Caco-2 (cell line): ENCODE measurements at places on chromosomes 2 and 18.

DNA sequence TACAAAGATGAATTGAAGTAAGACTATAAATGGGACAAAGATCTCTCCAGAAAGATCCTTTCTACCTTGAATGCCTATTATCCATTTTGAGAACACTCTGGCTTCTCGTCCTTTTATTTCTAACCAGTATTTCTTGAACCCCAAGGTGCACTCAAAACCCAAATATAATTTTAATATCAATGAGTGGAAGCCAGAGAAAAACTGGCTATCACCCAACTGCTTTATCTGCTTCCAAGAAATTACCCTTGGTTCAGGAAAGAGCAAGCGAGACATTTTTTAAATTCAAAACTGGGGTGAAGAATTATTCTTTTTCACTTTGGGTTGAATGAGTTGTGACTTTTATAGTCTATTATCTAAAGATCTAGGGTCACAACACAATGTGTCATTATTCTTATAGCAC, 221.3 kb downstream of the PTH2R start:
- no peaks in the 10 kb centered on the region for H3K4me1 ChIP-seq
- no peak overlapping the region for H3K27ac ChIP-seq
- H3K27me3 ChIP-seq = no peaks in the 10 kb centered on the region
- no peaks in the 10 kb centered on the region for H3K36me3 ChIP-seq

GRCh38 chr2:82275599-82275998, 1971.0 kb upstream of the LRRTM1 start:
- no peak overlapping the region for H3K4me3 ChIP-seq
- DNase-seq = no peak
- no peaks in the 10 kb centered on the region for H3K4me1 ChIP-seq
- H3K27ac ChIP-seq = no peak overlapping the region
- H3K36me3 ChIP-seq = no peaks in the 10 kb centered on the region
- no peaks in the 10 kb centered on the region for H3K27me3 ChIP-seq

- peaks cover 40% of the 10 kb centered on the region for H3K4me1 ChIP-seq
- DNase-seq = peak; percentile 23
- no peaks in the 10 kb centered on the region for H3K27me3 ChIP-seq
- peak overlapping the region; percentile 88 for H3K4me3 ChIP-seq
These were observed 1.2 kb downstream of the MYL12A start for GRCh38 chr18:3248658-3249359.

GRCh38 chr2:48113767-48114166, 207.5 kb upstream of the FBXO11 start:
- H3K36me3 ChIP-seq = no peaks in the 10 kb centered on the region
- no peak for DNase-seq
- H3K4me1 ChIP-seq = peaks cover 53% of the 10 kb centered on the region
- H3K4me3 ChIP-seq = no peak overlapping the region
- H3K27me3 ChIP-seq = no peaks in the 10 kb centered on the region
- H3K27ac ChIP-seq = peak overlapping the region; percentile 72

GRCh38 chr2:214543386-214543955, 132.6 kb downstream of the VWC2L start:
- no peak for DNase-seq
- H3K4me3 ChIP-seq = no peak overlapping the region
- no peaks in the 10 kb centered on the region for H3K36me3 ChIP-seq
- no peaks in the 10 kb centered on the region for H3K4me1 ChIP-seq
- no peak overlapping the region for H3K27ac ChIP-seq

DNA sequence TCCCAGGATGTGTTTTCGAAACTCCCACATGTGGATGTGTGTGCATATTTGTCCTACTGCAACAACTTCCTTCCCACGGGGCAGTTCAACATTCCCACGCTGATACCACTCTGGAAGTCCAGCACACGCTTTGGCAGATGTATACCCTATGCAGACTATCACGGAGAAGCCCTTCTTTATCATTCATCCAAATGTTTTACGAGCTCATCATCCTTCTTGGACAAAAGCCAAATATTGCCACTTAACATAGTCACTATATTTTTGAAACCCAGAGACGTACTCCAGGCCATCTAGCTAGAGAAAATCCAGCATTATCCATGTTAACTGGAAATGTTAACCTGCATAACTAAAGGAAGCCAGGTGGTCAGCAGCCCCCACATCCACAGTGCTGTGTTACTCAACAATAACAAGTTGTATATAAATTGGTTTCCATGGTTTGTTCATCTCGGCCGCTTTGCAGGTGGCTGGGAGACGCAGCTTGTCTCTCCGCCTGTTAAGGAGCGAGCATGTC, 131.5 kb downstream of the ZNF532 start:
- no peak overlapping the region for H3K4me3 ChIP-seq
- no peak for DNase-seq
- no peak overlapping the region for H3K27ac ChIP-seq
- no peaks in the 10 kb centered on the region for H3K27me3 ChIP-seq

DNA sequence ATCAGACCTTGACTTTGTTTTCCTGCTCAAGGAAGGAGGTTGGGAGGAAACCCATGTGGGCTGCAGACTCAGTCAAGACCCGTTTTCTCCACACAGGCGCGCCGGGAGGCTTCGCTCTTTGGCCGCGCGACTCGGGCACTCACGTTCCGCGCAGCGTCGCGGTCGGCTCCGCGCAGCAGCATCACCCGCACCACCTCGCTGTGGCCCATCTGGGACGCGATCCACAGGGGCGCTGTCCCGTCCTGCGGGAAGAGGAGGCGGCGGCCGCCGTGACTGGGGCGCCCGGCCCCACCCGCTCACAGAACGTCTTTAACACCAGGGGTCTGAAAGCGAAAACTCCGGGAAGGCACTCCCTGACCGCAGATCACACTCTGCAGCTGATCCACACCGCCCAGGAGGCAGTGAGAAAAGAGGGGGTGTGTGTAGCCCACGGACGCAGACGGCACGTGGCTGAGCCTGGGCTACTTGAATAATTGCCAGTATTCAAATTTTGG, 33.1 kb upstream of the NPC1 start:
- H3K36me3 ChIP-seq = no peaks in the 10 kb centered on the region
- no peak overlapping the region for H3K27ac ChIP-seq
- no peak for DNase-seq
- H3K27me3 ChIP-seq = no peaks in the 10 kb centered on the region

- H3K4me3 ChIP-seq = no peak overlapping the region
- no peaks in the 10 kb centered on the region for H3K36me3 ChIP-seq
- no peak for DNase-seq
- no peak overlapping the region for H3K27ac ChIP-seq
- no peaks in the 10 kb centered on the region for H3K4me1 ChIP-seq
- H3K27me3 ChIP-seq = no peaks in the 10 kb centered on the region
These were observed 33.7 kb downstream of the SOX11 start for GRCh38 chr2:5725794-5726463.

GRCh38 chr2:58866040-58866439, 624.9 kb upstream of the FANCL start:
- no peaks in the 10 kb centered on the region for H3K27me3 ChIP-seq
- no peaks in the 10 kb centered on the region for H3K36me3 ChIP-seq
- no peaks in the 10 kb centered on the region; the same call in 1 of the 2 replicates for H3K4me1 ChIP-seq

DNA sequence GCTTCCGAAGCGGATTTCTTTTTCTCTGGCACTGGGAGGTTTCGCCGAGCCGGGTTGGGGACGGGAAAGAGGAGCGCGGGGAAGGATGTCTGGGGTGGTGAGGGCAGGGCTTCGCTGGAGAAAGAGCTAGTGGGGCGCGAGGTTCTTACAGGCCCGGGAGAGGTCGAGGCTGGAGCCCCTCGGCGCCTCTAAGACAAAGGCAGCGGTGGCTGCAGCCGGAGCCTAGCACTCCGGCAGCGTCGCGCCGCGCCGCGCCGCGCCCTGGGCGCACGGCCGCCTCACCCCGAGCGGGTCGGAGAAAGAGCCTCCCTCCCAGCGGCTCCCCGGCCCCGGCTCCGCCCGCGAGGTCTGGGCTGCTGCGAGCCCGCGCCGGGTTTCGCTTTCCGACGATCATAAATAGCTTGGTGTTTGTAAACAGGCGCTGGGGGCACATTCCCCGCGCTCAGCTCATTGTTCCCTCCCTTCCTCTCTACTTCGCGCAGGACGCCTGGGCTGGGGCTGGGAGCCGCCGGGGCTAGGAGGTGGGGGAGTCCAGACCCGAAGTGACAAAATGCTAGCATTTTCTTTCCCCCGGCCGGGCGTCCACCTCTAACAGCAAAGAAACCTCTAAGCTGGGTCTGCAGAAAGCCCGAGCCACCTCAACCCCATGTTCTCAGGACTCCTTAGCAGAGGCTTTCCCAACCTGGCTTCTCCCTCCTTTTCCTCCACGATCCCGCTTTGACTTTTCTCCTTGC, 813 bp upstream of the MEIS1 start:
- H3K4me3 ChIP-seq = peak overlapping the region; percentile 75
- no peaks in the 10 kb centered on the region for H3K36me3 ChIP-seq
- peak; percentile 78 for DNase-seq
- peaks cover 24% of the 10 kb centered on the region for H3K4me1 ChIP-seq
- H3K27ac ChIP-seq = peak overlapping the region; percentile 82
- no peaks in the 10 kb centered on the region for H3K27me3 ChIP-seq

DNA sequence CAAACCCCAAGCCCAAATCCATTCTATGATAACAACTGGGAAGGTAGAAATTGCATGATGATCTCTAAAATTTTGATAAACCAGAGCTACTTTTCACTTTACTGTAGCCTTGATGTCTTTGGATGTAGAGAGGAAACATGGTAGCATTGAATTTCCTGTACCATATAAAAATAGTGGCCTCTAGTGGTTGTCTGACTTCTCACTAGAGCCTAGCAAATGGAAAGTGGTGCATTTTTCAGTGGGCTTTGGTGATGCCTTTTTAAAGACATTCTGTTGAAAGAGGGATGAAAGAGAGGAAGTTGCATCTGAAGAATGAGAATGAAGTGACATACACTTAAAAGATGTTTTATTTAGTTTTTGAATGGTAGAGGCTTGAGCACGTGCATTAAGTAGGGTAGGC, 662.2 kb downstream of the XIRP2 start:
- H3K27me3 ChIP-seq = no peaks in the 10 kb centered on the region
- no peaks in the 10 kb centered on the region for H3K4me1 ChIP-seq
- no peak overlapping the region for H3K27ac ChIP-seq
- H3K4me3 ChIP-seq = no peak overlapping the region

DNA sequence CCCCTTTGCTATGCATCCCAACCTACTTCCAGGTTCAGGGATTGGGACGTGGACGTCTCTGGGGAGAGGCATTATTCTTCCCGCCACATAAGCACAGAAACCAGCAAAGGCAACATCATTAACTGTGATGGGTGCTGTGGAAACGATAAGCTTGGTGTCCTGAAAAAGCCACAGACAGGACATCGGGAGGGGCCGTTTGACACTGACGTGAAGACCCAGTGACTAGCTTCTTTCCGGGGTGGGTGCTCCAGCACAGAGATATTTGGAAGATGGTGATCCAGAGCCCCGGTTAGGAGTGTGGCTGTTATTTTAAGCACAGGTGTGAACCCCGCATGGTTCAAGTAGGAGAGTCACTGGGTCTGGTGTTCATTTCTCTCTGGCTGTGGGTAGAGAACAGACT, 163.8 kb upstream of the HDAC4 start:
- H3K4me3 ChIP-seq = no peak overlapping the region
- H3K27ac ChIP-seq = no peak overlapping the region
- no peaks in the 10 kb centered on the region for H3K27me3 ChIP-seq
- no peak for DNase-seq

GRCh38 chr2:15890936-15891905, 49.1 kb upstream of the MYCN start:
- H3K4me1 ChIP-seq = peaks cover 45% of the 10 kb centered on the region
- H3K4me3 ChIP-seq = no peak overlapping the region
- H3K27me3 ChIP-seq = no peaks in the 10 kb centered on the region
- peak overlapping the region; percentile 96 for H3K27ac ChIP-seq
- DNase-seq = peak; percentile 94
- no peaks in the 10 kb centered on the region for H3K36me3 ChIP-seq

- H3K36me3 ChIP-seq = no peaks in the 10 kb centered on the region
- DNase-seq = no peak
- no peaks in the 10 kb centered on the region for H3K4me1 ChIP-seq
- H3K4me3 ChIP-seq = no peak overlapping the region
These were observed 481.9 kb upstream of the SETBP1 start for GRCh38 chr18:44198612-44199284.

- no peak for DNase-seq
- H3K4me3 ChIP-seq = no peak overlapping the region
- H3K4me1 ChIP-seq = 0 out of 2 replicates have a peak, but pooled peaks cover 9% of the 10 kb centered on the region
These were observed 26.1 kb upstream of the FAM237A start for GRCh38 chr2:206616151-206616550.

DNA sequence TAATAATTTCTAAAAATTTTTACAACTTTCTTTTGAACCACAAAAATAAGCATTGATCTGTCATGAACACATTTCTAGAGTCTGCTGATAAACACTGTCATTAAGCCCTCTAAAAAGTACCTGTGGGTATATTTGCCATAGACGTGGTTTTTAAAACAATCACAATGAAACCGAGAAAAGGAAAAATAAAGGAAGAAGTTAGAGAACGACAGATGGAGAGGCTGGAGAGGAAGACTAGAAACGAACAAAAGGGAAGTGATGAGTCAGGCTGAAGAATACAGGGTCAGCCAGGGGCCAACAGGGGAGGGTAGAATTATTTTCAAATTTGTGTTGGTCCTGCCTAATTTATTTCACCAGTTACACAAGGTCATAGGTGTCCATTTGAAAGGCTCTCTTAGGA, 62.0 kb downstream of the MYL12B start:
- DNase-seq = no peak
- peaks cover 6% of the 10 kb centered on the region for H3K4me1 ChIP-seq
- H3K4me3 ChIP-seq = no peak overlapping the region
- no peak overlapping the region for H3K27ac ChIP-seq
- H3K27me3 ChIP-seq = no peaks in the 10 kb centered on the region

DNA sequence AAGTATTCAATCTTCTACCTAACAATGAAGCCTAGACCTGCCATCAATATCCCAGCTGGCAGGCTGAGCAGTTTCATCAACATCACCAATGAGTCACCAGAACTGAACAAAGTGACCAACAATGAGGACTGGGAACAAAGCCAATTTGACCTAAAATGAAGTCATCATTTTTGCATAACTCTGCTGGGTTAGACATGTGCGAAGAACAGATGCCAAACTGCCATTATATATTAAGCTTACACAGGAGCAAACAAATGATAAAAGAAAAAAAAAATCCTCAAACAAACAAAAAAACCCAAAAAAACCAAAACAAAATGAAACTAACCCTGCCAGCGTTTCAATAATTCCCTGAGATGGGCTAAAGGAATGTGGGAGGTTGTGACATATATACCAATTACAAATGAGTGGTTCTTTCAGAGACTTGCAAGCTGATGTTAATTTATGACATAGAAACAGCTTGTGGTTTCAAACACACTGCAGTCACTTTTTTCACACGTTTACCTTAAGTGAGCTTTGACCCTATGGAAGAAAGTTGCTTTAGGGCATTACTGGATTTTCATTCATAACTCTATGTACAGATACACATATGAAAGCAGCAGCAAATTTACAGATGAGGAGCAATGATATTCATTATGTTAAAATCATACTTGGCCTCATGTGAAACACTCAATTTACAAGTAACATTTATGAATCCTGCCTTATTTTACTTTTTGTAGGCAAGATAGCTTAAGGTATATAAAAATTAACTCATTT, 56.9 kb upstream of the CCDC141 start:
- no peak overlapping the region for H3K4me3 ChIP-seq
- H3K27me3 ChIP-seq = no peaks in the 10 kb centered on the region
- no peaks in the 10 kb centered on the region for H3K36me3 ChIP-seq

GRCh38 chr18:75316826-75317225, 106.2 kb downstream of the TSHZ1 start:
- H3K36me3 ChIP-seq = no peaks in the 10 kb centered on the region
- H3K27ac ChIP-seq = no peak overlapping the region
- H3K4me1 ChIP-seq = no peaks in the 10 kb centered on the region
- no peak overlapping the region for H3K4me3 ChIP-seq
- H3K27me3 ChIP-seq = no peaks in the 10 kb centered on the region
